Hematopoietic multipotent progenitor cell treated with erythropoietin and hydrocortisone succinate and interleukin-3 and kit ligand, for 6 days (in vitro differentiated cells): ENCODE measurements at places on chromosomes 5 and 9.

- DNase-seq: no peak
Measured at GRCh38 chr5:143258559-143259253, 144.8 kb downstream of the NR3C1 start.

GRCh38 chr9:126678989-126679388 is 65.3 kb downstream of the LMX1B start:
- no peak for DNase-seq

DNA sequence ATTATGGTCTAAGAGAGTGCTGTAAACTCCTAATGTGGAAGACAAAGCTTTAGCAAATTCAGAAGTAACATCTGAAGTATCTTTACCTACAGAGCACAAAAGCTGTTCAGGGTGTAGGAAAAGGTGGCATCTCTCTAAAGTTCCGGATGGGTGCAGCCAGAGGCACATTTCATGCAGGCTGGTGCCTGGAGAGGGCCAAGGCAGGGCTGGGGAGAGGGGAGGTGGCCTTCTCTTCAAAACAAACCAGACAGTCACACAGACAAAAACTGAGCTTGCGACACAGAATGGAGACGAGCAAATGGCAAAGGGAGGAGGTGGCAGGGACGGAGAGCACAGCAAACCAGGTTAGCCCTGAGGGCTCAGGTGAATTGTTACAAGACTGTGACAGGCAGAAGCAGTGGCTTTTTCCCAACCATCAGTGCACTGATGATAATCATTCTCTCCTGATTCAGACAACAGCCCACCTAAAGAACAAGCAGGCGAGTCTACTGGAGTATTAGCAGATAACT is 121.5 kb upstream of the PCA3 start:
- no peak for DNase-seq

- no peak for DNase-seq
Measured at GRCh38 chr9:28502189-28502588, 928.9 kb upstream of the C9orf72 start.

GRCh38 chr9:98998441-98999151 is 54.9 kb downstream of the COL15A1 start:
- peak; percentile 77 for DNase-seq

- no peak for DNase-seq
Measured at GRCh38 chr5:151156507-151157420, 815 bp downstream of the ANXA6 start.

- DNase-seq: no peak
Measured at GRCh38 chr9:93898502-93899426, 56.4 kb downstream of the BARX1 start.

GRCh38 chr5:54986269-54986654 is 869 bp upstream of the ESM1 start:
- no peak for DNase-seq

DNA sequence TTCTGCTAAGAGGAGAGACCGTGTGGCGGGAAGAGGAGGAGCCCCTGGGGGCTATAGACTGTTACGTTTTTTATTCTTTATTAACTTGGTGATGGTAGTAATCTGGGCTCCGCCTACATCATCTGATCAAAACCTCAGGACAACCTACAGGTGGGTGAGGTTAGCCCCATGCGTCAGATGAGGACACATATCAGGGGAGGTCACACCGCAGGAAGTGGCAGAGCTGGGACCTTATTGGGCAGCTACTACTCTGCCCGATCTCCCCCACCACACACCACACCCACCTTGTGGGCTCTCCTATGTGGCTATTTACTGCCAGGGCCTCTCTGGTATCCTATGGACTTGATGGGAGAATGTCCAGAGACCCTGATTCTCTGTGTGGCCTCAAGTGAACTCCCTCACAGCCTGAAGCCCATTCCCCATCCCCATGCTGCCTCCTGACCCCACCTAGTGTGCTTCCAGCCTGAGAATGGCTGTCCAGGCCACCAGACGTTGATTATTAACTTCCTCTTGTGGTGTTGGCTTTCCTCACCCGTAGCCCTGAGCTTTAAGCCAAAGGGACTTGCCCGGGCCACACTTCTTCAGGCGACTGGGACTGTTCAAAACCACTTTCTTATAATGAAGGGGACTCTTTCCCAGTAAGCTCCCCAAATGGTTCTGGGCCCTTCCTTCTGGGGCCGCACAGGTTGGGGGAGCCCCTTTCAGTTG is 8.2 kb downstream of the UNC5A start:
- no peak for DNase-seq

DNA sequence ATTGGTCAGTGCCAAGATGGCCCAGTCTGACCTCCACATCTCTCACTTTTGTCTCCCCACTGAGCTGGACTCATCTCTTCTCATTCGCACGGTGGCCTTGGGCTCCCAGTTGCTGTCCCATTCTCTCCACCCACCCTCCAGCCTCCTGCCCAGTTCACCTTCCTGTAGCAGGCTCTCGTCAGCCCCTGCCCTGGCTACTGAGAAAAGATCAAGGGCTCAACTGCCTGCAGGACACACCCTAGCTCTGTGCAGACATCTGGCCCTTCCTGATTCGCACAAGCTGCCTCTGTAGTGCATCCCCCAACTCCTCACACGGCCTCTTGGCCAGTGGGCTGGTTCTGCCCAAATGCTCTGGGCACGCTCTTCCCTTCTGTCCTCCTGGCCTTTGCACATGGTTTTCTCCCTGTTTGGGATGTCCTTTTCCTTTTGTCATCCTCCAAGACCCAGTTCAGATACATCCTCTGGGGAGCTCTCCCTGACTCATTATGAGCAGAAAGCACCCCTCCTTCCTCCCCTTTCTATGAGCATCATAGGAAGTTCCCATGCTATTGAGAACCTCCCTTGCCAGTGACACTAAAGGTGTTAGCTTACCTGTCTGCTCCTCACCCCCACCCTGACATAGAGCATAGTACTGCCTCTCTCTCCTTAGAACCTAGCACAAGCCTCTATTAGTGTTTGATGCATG is 78.5 kb upstream of the TGFBR1 start:
- DNase-seq: no peak

- DNase-seq: no peak
Measured at GRCh38 chr9:108041551-108041950, 552.0 kb upstream of the KLF4 start.

GRCh38 chr9:21931428-21931827 is 62.8 kb downstream of the CDKN2A start:
- DNase-seq: no peak

- no peak for DNase-seq
Measured at GRCh38 chr5:109655841-109656240, 33.9 kb upstream of the MAN2A1 start.

GRCh38 chr5:151751091-151751490 is 7.3 kb downstream of the ATOX1 start:
- DNase-seq: no peak

DNA sequence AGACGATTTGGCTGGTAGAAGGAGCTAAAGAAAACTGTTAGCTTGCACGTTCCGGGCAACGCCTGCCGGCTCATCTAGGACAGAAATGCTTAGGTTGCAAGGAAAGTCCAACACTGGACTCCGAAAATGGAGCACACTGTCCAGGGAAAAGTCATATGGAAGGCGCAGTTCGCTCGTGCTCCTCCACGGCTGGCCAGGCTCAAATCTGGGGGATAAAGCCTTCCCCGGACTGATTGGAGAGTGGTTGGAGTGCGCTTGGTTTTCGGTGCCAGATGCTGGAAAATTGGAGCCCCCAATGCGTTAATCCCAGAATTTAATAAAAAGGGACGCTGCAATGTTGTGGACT is 955 bp downstream of the CDH6 start:
- DNase-seq: no peak

GRCh38 chr5:154193283-154193682 is 2.8 kb downstream of the GALNT10 start:
- no peak for DNase-seq

GRCh38 chr5:154712518-154713437 is 42.4 kb upstream of the LARP1 start:
- no peak for DNase-seq

GRCh38 chr5:147559749-147560148 is 49.9 kb upstream of the DPYSL3 start:
- DNase-seq: no peak

DNA sequence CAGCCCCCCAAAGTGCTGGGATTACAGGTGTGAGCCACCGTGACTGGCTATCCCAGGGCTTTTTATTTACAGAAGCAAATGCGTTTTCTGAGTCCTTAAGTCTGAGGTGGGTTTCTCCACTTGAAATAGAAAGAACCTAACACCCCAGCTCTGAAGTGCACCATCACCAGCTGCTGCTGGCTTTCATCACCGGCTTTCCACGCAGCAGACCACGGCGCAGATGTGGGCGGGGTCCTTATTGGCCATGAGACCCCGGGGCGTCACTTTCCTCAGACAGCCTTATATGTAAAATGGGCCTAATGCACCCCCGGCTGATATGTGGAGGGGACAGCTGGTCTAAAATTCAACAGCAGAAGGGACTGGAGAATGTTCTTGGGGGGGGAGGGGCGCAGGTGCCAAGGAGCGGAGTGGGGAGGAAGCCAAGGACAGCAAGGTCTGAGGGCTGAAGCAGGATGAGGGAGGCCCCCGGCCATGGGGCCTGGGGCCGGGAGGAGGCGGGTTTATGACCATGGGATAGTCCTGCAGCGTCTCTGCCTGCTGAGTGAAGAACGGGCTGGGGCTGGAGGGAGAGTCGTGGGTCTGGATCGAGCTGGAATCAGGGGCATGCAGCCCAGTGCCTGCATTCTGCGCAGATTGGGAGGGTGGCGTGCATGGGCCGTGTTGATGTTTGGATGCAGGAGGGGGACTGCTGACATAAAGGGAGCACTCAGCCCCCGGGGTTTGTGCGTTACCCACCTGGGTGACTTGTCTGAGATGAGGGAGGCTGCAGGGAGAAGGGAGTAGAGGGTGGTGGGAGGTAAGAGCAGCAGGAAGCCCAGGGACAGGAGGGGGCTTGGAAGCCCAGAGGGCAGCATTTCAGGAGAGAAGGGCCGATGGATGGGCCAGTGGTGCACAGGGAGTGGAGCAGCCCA is 30.2 kb downstream of the RASGEF1C start:
- no peak for DNase-seq

- no peak for DNase-seq
Measured at GRCh38 chr5:40401284-40402006, 278.3 kb upstream of the PTGER4 start.

- DNase-seq: no peak
Measured at GRCh38 chr5:94102849-94103248, 361.4 kb upstream of the POU5F2 start.

DNA sequence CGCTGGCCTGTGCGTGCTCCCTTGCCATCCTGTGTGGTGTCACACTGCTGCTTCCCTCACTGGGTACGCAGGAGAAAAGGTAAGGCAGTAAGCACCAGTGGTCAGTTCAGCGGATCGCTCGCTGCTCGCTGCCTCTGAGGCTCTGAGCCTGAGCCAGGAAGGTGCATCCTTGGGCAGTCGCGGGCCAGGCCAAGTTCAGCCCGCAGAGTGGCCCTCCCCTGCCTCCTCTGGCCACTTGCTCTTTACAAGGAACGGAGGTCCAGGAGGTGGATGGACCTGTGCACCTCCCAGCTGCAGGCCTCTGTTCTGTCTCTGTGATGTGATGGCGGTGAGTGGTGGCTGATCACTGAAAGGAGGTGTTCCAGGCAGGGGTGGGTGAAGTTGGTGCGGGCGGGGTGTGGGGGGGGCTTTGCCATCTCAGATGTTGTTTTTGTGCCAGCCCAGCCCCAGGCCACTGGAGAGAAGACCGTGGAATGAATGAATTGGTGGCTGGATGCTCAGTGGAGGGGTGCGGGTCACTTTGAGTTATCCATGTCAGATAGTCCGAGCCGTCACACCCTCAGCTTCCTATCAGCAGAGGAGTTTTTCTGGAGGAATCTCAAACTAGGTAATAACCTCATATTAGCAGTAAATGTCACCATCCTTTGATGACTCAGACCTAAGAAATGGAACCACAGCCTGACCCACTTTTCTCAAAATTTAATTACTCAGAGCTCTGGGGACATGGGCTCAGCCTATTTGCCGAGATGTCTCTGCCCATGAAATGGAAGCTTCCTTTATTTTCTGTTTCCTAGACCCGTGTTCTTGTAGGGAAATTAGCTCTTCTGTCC is 7.3 kb downstream of the COL5A1 start:
- no peak for DNase-seq

DNA sequence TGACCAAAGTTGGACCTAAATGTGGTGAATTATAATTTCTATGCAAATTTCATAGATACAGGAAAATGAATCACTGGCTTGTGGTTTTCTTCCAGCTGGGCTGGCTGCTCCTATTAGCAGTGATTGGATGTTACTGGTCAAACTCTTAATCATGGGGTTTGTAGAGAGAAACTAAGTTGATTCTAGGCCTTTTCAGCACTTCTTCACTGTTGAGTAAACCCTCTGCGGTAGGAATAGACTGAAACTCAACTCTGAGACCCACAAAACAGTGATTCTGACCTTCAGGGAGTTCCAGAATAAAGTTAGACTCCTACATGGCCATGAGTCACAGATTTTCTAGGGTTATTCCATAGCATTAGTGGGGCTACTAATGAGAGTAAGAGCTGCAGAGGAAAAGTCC is 47.9 kb upstream of the FKTN start:
- no peak for DNase-seq

- DNase-seq: no peak
Measured at GRCh38 chr5:159010661-159011442, 88.9 kb downstream of the EBF1 start.

- peak; percentile 66 for DNase-seq
Measured at GRCh38 chr5:40733879-40734563, 21.7 kb downstream of the TTC33 start.

- no peak for DNase-seq
Measured at GRCh38 chr5:143349177-143349576, 54.3 kb downstream of the NR3C1 start.

DNA sequence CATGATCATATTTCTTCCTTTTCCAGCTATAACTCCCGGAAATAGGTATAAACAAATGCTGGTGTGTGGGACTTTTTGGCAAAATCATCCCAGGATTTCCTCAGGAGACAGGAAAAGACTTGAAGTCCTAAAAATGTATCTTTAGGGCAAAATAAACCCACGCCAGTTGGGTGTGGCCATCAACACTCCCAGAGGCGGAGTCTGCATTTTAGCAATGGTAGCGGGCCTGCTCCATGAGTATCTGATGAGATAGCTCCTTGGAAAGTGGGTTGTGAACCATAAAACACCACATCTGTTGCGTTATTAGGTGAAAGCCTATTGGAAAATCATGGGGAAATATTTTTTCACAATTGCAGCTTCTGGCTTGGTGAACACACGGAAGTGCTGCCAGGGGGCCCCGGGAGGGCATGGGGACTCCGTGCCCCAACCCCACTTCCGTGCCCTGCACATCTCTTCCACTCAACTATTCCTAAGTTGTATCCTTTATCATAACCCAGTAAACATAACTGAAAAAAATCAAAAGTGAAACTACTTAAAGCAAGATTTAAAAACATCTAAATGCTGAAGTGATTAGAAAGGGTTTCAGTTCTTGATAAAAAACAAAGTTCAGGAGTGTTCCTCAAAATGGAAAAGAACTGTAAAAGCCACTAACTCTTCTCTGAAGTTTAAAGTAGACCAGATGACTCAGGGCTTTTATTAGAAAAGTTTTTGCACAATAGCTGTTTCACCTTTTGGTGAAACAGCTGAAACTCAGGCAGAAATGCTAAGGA is 111.2 kb downstream of the LRRC70 start:
- DNase-seq: peak; percentile 34

DNA sequence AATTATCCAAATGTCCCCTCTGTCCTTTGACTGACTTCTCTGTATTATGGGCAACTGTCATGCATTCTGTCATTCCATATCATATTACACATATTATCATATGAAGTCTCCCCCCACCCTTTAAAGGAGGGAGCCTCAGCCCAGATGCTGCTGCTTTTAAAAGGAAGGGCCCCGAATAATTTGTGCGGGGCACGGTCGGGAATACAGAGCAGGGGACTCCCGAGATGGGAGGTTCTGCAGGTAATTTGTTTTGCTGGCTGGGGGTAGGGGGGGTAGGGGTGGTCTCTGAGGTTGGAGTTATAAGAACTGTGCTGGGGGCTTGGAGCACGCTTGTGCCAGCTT is 10.1 kb upstream of the LHX2 start:
- DNase-seq: no peak

- no peak for DNase-seq
Measured at GRCh38 chr9:74573640-74574191, 76.6 kb downstream of the RORB start.
